Activated naive CD8-positive, alpha-beta T cell treated with anti-CD3 and anti-CD28 coated beads, Interleukin-2, amount 10 ng/mL, durations not matched to agents 7 days and 5 days (primary cell): ENCODE measurements at places on chromosomes 5 and 9. TPM values are rescaled to one million over a fixed set of nuclear protein-coding genes. Genes with fewer than 3 reads are reported as not detected.

- no peak for DNase-seq
These were observed 219.8 kb downstream of the FBXL7 start for GRCh38 chr5:15719784-15720183.

Gene MYOZ3
- total RNA-seq = 0.14 TPM

DNA sequence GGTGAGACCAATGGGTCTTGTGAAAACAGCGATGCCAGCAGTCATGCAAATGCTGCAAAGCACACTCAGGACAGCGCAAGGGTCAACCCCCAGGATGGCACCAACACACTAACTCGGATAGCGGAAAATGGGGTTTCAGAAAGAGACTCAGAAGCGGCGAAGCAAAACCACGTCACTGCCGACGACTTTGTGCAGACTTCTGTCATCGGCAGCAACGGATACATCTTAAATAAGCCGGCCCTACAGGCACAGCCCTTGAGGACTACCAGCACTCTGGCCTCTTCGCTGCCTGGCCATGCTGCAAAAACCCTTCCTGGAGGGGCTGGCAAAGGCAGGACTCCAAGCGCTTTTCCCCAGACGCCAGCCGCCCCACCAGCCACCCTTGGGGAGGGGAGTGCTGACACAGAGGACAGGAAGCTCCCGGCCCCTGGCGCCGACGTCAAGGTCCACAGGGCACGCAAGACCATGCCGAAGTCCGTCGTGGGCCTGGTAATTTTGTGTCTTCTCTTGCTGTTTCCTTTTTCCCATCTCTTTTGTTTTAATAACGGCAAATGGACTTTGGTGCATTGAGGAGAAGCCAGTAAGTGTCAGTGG lies 98.0 kb downstream of the EHMT1 start:
- no peak for DNase-seq

Gene SLC1A3
- total RNA-seq = 1.5 TPM

DNA sequence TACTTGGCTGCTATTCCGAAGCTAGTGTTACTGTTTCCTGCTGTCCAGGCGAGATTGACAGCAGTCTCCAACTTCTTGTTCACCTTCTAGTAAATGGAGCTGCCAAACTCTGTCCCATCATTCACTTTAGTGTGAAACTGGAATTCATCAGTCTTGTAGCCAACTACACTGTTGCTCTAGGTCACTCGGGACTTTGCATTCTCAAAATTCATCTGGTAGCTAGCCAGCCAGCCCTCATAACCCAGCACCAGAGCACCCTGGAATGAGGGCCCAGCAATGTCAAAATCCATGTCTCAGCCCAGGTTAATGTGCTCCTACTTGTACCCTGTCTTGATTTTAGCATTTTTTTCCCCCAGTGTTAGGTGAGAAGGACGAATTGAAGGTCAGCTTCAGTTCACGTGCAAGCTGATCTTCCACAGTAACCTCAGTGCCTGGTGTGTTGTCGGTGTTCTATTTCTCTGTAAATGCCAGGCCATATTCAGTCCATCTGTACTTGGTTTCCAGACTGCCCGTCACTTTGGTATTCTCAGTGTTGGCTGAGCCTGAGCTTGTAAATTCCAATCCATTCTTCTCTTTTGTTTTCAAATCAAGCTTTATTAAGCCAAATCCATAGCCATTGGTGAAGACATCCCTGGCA lies 28.9 kb downstream of the ZNF169 start:
- DNase-seq = no peak

Gene EIF4E1B
- not detected for total RNA-seq

Gene PRRT1B
- total RNA-seq = not detected

GRCh38 chr9:106828070-106828469 lies 34.9 kb upstream of the ZNF462 start:
- no peak for DNase-seq

DNA sequence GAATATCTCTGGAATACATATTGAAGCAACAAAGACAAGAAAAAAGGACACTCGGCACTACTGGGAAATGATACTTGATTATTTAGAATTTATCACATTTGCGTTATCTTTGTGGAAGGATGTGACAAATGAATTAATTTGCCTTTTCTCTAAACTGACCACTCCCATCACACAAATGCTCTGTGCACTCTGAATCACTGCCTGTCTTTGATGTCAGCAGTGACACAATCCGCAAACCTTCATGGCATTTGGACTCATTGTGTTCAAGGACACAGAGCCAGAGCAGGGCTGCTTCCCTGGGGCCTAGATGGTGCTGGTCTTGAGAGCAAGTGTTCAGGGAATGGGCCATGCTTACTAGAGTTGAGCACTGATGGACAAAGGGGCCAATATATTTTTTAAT lies 4.9 kb upstream of the KIF4B start:
- no peak for DNase-seq

GRCh38 chr9:117018966-117019617 lies 332.0 kb downstream of the TRIM32 start:
- DNase-seq = no peak

DNA sequence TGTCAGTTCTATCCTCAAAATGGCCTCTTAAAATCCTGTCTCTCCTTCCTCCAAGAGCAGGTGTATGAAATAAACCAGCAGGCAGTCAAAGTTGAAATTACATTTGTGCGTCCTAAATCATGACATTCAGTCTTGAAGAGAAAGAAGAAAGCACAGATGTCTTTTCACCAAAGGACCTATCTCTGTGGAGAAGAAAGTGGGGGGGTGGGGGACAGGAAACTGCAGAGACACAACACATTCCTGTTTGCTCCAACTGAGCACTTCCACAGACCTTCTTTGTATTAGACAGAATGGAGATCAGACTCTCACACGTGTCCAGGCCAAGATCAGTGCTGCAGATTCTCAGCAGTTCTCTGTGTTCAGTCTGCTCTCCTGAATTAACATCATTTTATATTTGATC lies 471.9 kb upstream of the RGMB start:
- DNase-seq = no peak

- peak; percentile 20 for DNase-seq
These were observed 103.6 kb upstream of the IER5L start for GRCh38 chr9:129281506-129282145.

Gene GLRA1
- total RNA-seq = not detected

Gene ENHO
- total RNA-seq = not detected

Gene TLR4
- total RNA-seq = 0.72 TPM

GRCh38 chr9:1875921-1876448 lies 139.2 kb upstream of the SMARCA2 start:
- DNase-seq = no peak

DNA sequence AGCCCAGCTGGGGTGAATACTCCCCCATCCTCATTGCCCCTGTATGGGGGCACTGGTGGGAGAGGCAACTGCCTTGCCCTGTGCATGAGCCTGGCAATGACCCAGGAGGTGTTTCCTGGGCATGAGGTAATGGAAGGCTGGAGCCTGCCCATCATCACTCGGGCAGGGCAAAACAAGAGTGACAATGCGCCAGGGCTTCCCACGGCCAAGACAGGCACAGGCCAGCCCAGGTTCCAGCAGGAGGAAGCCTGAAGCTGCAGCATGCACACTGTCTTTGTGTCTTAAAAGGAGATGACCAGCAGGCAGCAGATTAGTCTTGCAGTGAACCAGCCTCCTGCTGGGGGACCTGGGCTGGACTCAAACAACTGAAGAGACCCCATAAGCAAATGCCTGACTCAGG lies 92.2 kb upstream of the SMIM23 start:
- DNase-seq = no peak

Gene IL3
- not detected for total RNA-seq

Gene ASPN
- total RNA-seq = not detected

GRCh38 chr9:99782962-99783718 lies 38.5 kb upstream of the NR4A3 start:
- DNase-seq = no peak

DNA sequence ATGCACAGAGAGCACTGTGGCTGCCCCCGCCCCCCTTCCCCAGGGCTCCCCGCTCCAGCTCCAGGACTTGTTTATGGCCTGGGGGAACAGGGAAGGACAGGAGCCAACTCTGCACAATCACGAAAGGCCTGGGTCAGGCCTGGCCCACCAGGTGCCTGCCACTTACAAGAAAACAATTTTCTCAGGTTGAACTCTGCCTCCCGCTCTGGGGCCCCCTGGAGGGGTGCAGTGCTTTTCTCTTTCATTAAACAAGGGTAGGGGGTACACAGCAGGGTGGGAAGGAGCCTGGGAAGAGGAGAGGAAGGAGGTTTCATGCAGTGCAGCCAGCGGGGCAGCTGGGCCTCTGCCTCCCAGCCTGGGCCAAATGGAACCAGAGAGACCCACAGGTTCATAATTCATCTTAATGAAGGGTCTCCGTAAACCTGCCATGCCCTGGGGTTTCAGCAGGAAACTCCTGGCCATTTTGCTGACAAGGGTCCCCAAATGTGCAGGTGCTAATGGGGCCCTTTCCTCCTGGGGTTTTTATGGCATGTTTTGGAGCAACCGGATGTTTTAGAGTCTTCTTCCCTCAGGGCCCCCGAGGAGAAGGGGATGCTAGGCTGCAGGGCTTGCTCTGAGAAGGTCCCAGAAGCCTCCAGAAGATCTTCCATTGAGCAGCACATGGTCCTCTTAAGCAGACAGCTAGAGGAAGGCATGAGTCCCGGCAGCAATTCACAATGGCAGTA lies 219.8 kb downstream of the SLIT3 start:
- no peak for DNase-seq

Gene OR13C5
- not detected for total RNA-seq

Gene SMIM33
- 0.34 TPM for total RNA-seq

DNA sequence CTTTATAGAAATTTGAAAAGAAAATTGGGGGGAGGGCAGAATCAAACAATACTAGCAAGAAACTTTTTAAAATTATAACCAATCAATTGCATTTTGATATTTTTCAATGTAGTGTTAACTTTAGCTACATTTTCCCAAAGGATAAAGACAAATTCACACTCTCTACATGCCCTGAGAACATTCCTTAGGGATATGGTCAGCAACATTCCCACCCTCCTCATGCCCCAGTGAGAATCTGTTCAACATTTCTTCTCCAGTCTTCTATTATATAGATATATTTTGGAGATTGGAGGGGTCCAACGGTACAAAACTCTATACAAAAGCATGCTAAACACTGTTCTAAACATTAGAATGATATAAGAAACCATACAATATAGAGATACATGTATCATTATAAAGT lies 11.6 kb upstream of the PRR16 start:
- DNase-seq = no peak

DNA sequence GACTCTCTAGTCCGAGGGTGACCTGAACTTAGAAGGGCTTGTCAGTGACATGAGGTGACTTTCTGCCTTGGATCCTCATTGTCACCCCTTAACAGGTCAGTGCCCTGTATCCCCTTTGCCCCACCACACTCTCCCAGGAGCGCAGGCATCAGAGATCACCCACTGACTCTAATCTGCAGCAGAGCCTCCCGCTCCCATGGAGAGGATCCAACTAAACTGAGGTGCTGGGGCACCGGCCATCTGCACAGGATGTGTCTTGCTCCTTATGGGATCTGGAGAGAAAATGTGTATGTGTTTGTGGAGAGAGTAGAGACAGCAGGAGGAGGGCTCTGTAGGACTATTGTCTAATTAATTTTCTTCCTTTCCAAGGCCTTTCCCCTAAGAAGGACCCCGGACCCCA lies 213.7 kb downstream of the ROR2 start:
- no peak for DNase-seq

- DNase-seq = no peak
These were observed 64.0 kb upstream of the ERBIN start for GRCh38 chr5:65862384-65862783.

Gene C5orf34
- 9.8 TPM for total RNA-seq

DNA sequence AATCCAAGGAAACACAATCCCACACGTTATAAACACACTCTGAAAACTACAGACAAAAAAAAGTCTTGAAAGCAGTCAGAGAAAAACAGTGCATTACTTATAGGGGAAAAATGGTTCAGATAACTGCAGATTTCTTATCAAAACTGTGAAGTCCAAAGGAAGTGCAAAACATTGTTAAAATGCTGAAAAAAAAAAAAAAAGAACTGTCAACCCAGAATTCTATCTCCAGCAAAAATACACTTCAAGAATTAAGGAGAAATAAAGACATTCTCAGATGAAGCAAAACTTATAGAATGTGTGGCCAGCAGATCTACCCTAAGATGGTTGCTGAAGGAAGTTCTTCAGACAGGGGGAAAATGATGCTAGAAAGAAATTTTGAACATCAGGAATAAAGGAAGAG lies 40.4 kb downstream of the ADAMTS2 start:
- no peak for DNase-seq

GRCh38 chr5:92749943-92750342 lies 831.1 kb downstream of the NR2F1-AS1 start:
- DNase-seq = no peak

Gene CCDC152
- total RNA-seq = 10.3 TPM

Gene SELENOP
- total RNA-seq = 1.1 TPM

GRCh38 chr9:105690742-105691141 lies 3.6 kb upstream of the TMEM38B start:
- no peak for DNase-seq

DNA sequence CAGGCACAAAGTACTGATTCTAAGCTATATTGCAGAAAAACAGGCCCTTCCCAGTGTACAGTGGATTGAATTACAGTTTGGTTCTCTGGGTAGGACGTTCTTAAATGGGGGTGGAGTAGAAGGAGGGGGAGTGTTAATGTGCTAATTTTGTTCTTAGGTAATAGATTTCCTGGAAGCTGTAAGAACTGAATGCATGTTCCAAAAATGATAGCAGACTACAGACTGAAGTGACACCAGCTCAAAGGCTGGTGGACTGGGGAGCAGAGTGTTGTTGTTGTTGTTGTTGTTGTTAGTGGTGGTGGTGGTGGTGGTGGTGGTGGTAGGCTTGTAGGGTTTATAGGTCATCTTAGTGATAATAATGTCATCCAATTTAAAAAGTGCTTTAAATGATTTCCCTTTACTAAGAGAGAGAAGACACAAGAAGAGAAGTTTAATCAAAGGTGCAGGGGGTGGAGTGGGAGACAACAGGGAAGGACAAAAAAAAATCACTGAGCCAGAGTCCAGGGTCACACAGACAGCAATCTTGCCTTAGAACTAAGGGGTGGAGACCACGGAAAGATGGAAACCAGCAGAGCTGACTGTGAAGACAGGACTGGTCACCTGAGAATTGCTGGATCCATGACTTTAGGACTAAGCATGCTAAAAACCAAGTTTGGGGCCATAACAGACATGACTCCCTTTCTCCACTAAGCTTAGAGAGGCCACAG lies 27.0 kb downstream of the TTLL11 start:
- no peak for DNase-seq

DNA sequence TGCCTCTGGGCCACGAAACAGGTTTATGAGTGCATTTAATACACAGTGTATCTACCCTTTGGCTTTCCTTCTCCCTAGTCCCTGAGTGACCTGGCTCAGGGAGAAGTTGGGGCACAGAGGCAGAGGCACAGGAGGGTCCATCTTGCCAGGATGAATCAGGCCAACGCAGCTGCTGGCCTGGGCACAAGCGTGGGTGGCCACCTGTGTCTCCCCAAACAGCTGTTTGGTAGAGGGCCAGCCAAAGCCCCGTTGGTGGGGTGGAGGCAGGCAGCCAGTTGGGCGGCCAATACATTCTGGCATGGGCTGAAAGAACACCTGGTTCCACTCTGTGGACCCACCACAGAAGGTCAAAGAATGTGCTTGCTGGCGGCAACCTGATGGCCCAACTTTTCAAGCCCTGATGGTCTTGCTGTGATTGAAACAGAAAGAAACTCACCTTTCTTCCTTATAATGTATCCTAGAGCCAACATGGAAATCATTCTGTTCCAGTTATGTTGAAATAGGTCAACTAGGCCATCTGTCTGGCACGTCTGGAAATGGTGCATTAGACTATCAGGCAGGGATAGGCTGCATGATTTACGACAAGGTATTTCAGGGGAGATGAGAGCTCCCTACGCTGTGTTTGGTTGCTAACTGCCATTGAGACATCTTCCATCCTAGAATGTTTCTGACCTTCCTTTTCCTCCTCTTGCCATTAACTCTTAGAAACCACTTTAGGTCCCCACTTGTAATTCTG lies 337.4 kb downstream of the ADAMTS6 start:
- no peak for DNase-seq
